AG08395 (cell line): ENCODE measurements at places on chromosomes 4 and X.

- peak; percentile 80 for DNase-seq
These were observed 82.5 kb downstream of the CPE start for GRCh38 chr4:165461159-165461821.

- DNase-seq: no peak
These were observed 56.1 kb downstream of the LUZP4 start for GRCh38 chrX:115345615-115346014.

DNA sequence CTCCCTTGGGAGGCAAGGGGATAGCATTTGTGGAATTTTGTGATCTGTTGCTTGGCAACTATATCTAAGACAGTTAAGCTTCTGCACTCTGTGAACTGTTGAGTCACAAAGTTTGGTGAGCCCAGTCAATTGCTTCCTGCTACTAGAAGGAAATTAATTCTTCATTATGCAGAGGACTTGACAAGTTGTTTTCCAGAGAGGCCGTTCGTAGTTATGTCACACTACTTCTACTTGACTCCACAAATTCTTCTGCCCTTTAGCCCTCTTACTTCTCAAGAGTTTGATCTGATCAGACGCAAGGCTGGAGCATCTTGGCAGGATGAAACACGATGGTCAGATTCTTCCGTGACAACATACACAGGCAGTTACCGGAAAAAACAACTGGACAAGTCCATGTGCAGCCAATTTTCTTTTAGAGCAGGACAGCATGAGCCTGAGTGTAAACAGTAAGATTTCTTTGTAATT lies at the start of gene C4orf51:
C4orf51 (plus strand) TSS at position 156 of the 465 bp plus-strand sequence; CDS start at position 214, 58 bp downstream.
- DNase-seq: peak; percentile 76

DNA sequence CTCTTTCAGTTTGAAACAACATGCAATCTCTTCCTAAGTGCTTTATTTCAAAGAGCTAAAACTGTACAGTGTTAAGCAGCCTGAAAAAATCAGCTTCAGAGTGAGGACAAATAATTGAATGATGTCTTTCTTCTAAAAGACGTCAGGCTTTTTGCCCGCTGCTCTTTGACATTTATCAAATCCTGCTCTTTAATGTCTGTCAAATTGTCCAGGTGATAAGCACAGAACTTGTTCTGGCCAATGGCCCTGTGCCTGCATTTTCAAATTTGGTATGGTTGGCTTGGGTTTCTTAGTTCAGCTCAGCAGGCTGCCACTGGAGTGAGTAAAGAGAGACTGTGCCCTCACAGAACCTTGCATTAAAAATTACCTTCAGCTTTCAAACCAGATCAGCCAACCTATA lies 712.9 kb upstream of the LCORL start:
- DNase-seq: no peak
